NCI-H510A (cell line): ENCODE measurements at places on chromosomes 1 and 21.

DNA sequence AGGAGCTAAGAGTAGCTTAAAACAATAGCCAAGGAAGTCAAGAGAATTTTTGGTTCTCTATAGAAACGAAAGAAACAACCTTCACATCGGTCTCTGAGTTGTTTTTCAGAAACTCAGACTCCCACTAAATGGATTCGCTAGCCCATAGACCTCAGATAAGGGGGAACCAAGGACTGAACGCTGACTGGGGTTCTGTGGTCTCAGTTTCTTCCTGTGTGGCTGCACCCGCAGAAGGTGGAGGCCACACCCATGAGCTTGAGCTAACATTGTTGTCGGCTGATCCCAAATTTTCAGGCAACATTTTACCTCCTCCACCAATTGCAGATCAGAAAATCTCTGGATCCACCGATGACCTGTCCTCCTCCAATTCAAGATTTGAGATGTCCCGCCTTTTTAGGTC, 456.1 kb downstream of the AJAP1 start:
- no peak for DNase-seq

- no peak for DNase-seq
These were observed 3.3 kb upstream of the SSBP3 start for GRCh38 chr1:54409156-54410142.

GRCh38 chr21:46607636-46608035, 2.8 kb upstream of the S100B start:
- DNase-seq: no peak

DNA sequence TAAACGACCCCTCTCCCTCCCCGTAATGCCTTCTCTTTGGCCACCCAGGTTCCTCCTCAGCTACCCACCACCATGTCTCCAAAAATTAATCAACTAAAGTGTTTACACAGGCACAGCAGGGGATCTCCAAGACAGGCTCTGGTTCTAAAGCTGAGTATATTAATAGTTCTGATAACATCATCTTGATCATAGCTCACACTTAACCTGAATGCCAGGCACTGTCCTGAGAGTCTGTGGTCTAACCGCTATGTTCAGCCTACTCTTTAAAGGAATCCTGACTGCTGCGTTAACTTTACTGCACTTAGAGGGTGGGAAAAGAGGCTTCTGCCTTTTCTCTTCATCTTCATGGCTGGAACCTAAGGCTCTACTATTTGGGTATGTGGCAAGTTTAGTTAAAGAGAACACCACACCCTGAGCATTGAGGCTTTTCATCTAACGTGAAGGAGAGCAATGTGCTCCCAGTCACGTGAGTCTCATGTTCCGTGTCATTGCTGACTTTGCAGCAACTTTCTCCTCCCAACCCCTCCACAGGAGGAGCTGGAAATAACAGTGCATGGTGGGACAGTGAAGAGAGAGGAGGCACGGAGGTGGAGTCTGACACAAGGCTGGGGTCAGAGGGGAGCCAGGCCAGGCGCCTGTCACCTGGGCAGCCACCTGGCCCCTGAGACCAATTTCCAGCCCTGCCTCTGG, 86.4 kb downstream of the FAM78B start:
- DNase-seq: no peak

DNA sequence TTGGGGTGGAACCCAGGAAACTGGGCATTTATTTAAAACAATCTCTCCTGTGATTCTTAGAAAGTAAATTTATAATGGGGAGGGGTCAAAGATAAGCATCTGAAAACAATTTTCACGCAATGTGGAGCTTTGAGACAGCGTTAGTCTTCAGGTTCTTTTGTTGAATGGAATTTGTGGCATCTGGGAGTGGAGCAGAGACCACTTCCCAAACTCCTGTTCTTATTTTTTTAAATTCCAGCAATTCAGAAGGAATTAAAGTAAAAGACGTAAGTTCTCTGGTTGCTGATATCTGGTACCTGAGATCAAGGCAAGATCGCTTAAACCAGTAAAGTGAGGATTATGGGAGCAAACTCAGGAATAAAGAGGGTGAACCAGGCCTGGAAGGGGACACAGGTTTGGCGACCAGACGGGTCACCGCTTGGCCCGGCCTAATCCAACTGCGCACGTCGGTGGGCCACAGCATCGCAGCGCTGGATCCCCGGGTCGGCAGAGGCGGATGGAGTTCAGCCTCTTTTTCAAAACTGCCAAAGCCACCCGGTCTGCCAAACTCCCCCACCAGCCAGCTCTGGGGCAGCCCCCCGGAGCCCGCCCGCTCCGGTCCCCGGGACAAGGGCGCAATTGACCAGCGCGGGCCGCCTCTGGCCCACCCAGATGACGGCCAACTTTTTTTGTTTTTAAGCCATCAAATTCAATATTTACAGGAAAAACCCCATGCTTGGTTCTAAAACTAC, 754 bp upstream of the PDPN start:
- no peak for DNase-seq

DNA sequence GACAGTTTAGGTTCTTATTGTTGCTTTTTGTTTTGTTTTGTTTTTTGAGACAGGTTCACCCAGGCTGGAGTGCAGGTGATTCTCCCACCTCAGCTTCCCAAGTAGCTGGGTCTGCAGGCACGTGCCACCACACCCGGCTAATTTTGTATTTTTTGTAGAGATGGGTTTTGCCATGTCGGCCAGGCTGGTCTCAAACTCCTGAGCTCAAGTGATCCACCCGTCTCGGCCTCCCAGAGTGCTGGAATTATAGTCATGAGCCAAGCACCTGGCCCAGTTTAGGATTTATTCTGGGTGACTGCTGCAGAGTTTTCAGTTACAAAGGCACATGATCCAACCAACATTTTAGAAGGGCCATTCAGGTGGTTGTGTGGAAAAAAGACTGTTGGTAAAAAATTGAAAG, 102.0 kb downstream of the SPAG17 start:
- DNase-seq: no peak

GRCh38 chr1:7810395-7810794, 26.3 kb downstream of the PER3 start:
- DNase-seq: no peak

DNA sequence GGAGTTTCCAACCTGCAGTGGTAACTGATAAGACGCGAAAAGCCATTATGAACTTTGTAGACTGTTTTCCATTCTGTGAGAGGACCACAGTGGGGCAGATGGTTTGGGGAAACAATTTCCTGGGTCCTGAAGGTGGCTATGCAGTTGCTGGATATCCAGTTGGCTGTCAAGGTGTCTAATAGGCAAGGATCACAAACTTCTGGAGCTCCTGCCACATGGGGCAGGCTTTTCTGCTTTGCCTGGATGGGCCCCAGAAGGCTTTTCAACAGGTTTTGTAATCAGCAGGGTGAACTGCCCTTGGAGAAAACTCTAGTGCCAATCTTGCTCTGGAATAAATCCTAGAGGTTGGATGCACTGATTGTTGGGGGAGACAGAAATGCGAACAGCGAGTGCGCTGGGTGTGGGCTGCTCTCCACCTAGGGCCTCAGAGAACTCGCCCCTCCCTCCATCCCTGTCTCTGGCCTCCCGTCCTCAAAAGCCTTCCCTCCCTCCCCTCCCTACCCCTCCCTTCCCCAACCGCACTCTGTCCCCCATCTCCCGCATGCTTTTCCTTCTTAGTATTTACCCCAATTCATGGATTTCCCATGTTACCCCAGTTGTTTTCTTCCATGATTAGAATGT, 210.3 kb upstream of the USP24 start:
- DNase-seq: no peak

DNA sequence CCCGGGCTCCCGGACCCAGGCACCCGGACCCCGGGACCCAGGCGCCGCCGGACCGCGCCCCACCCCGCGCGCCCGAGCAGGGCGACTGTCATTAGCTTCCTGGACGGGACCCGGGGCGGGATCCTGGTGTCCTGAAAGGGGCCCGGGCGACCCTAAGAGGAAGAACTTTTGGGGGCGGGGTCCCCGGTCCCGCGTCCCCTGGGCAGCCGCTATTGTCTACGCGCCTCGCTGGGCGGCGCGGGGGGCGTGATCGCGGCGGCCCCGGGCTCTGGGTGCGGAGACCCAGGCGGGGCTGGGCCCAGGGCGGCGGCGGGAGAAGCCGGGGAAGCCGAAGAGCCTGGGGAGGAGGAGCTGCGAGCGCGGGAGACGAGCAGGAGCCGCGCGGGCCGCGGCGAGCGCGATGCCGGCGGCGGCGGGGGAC, 465 bp downstream of the HUNK start:
- no peak for DNase-seq

- peak; percentile 43 for DNase-seq
These were observed 117.2 kb upstream of the KCNJ15 start for GRCh38 chr21:38139380-38140168.

DNA sequence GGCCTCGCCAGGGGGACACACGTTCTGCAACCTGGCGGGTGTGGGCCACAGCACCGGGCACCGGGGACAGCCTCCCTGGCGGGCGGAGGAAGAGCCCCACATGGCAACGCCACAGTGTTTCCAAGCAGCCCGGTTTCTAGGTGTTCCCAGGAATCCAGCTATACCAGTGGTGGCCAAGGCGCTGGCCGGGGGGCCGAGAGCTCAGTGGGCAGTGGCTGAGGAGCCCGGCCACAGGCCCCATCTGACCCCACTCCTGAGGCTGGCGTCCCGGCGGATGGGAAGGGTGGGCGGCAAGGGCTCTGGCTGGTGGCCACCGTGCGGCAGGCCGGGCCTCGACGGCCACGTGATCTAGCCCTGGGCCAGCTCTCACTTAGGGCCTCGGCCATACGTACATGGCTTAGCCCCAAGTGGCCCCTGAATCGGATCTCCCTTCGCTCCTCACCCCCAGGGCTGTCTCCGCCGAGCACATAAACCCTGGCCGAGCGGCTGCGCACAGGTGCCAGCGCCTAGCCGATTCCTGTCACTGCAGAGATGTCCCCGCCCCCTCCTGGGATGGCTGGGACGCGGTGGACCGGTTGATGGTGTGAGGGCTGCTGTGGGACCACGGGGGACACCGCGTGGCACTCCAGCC, 68.7 kb downstream of the MORN1 start:
- peak; percentile 49 for DNase-seq

DNA sequence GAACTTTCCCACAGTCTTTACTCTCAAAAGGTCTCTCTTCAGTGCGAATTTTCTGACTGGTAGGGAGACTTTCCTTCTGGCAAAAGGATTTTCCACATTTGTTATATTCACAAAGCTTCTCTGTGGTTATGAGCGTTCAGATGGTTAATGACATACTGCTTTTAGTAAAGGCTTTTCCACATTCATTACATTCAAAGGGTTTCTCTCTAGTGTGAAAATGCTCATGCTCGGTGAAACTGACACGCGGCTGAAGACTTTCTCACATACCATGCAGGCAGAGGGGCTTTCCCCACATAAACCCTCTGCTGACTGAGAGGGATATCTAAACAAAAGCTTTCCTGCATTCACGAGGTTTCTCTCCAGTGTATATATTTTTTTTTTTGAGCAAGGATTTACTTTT, 9.9 kb upstream of the KLF18 start:
- no peak for DNase-seq

DNA sequence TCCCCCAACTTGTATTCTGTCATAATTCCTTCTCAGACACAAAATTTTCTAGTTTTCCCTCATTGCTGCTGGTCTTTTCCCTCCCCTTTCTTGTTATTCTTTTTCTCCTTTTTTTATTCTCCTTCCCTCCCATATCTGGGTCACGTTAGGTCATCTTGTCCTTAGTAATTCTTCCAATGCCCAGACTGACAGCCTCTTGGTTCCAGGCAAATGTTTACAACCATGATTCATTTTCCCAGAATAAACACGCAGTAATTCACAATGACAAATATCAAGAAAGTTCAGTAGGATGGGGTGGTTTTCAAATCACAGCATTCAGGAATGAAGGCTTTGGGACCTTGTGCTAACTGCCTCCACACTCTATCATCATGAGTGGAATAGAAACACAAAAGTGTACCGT, 25.2 kb downstream of the NHLH2 start:
- no peak for DNase-seq

DNA sequence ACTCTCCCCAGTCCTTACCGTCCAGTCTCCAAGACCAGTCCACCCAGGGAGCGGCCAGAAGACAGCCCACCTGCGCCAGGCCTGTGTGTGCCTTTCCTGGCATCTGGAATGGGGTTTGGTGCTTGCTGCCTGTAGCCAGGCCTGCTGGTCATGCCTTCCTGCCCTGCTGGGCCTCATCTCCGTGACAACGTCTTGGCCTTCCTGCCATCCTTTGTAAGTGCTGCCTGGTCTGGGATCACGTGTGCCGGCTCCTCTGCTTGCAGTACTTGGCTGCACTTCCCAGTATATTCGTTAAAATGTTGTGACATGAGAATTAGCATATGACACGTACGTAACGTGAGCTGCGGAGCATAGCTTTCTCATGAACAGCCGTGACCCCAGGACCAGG, 145.3 kb upstream of the COL6A1 start:
- DNase-seq: no peak

DNA sequence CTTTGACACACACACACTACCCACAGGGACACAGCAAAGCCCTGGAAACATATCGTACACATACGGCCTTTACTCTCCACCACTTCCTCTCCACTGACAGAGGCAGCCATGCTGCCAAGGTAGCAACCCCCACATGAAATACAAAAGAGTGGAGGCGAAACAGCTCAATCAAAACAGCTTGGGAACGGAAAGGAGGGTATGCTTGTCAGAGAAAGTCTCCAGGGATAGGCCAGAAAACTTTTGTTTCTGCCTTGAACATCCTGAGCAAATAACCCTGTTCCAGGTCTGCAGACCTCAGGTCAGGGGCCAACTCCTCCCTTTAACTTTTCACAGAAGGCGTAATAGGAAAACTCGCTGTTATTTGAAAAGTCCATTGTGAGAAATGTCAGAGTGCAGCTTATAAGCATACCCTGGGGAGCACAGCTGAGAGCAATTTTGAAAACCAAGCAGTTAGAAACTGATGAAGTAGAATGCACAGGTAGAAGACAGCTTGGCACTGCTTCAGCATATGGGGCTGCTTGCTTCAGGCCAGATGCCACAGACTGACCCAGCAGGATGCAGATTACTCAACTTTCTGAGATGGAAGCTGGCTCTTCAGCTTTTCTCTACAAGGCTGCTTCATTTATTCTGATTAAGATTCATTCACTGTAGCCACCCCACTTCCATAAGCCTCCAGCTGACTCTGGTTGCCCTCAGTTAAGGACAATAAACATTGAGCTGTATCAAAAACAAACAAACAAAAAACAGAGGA, 18.0 kb downstream of the KIAA0319L start:
- DNase-seq: no peak

- no peak for DNase-seq
These were observed 452 bp upstream of the EXOSC10 start for GRCh38 chr1:11100149-11100493.

DNA sequence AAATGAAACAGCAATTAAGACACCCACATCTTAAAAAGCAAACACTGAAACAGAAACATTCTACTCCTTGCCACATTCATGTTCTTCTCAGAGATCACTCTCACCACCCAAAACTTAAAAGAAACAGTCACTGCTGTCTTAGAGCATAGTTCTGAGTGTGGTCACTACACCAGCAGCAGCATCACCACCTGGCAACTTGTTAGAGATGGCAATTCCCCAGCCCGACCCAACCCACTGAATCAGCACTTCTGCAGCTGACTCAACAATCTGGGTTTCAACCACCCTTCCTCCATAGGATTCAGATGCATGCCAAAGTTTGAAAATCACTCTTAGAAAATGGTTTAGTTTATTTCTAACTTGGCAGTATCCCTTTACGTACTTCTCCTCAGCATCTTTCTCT, 126.1 kb downstream of the CDC42BPA start:
- no peak for DNase-seq
